ENCODE measurements at places on chromosomes 1 and 21. TPM values are rescaled to one million over a fixed set of nuclear protein-coding genes. Genes with fewer than 3 reads are reported as not detected.

DNA sequence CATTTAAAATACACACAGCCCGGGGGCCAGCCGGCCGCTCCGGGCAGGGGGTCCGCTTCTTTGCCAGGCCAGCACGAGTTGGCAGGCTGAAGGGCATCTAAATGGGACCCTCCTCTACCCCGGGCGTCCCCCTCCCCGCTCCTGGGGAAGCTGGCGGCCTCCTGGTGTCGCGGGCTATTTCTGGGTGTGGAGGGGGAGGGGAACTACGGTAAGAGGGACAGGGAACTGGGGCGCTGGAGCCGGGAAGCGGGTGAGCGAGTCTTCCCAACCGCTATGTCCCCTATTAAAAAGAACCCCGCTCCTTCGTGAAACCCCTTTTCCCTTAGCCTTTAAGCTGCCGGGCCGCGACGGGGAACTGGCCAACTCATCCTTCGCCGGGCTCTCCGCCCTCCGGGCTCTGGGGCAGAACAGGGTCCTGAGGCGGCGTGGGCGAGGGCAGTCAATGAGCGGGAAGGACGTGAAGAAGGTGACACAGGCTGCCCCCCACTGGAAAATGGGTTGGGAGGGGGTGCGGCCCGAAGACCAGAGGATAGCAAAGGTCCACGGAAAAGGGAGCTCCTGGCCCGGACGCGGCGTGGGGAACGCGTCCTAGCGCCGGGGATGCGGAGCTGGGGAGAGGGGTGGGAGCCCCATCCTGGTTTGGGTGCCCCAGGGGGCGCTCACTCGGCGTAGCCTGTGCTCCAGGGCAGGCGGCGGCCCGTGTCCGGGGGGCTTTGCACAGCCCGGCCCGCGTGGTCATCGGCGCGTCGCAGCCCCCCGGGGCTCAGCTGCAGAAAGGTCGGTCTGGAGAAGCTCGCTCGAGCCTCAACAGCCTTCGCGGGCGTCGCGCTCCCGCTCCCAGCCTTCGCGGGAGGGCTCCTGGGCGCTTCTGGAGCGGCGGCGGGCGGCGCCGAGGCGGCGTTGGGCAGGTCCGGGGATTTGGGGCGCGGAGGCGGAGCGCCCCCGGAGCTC is 544 bp downstream of the PPM1J start:
- DNase-seq = no peak

DNA sequence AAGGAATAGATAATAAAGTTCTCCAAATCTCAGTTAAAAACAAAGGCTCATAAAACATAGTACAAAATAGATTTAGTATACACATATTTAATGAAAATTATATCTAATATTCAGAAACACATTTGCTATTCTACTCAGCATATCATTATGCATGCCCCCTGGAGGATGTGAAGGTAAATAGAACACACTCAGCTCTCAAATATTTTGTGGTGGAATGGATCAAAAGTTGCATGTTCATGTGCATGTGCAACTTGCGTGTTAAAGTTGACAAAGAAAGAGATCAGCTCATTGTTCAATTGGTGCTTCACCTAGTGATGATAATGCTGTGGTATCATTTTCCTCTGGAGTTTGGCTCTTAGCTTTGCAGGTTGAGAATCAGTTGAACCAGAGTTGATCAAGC is 4.9 kb upstream of the ZNF644 start:
- DNase-seq = no peak

- DNase-seq = no peak
Measured at GRCh38 chr1:231757101-231757404, 130.5 kb downstream of the DISC1 start.

DNA sequence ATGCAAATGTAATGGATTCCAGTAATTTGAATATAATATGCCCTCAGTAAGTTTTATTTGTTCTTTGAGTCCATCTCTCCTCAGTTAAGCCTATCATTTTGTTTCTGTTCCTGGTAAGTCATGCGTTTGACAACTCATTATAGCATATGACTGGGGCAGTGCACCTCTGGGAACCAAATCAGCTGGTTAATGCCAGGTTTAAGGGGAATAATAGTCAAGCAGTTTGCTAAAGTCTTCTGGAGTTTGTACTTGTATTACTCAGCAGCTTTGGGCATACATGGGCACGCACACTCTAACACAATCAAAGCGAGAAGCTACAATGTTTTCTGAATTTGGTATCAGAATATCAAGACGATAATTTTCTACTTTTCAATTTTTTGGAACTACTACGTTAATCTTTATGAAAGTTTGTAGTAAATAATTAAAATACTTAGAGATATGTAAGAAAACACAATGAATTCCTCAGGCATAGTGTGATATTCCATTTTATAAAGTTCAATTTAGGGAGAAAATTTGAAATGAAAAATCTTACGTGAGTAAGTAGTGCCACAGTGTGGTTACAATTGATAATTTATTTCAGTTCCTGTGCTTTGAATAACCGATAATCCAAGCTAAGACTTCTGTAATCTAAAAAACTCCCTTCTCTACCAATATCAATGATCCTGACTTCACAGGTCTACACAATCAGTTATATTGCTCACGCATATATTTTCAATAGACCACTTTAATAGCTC is 43.8 kb upstream of the KCTD3 start:
- DNase-seq = no peak

Gene CLCA4
- total RNA-seq = not detected

Gene CD84
- 3.2 TPM for total RNA-seq

Gene RGS13
- not detected for total RNA-seq

Gene RPE65
- total RNA-seq = not detected

Gene LCE2A
- not detected for total RNA-seq

DNA sequence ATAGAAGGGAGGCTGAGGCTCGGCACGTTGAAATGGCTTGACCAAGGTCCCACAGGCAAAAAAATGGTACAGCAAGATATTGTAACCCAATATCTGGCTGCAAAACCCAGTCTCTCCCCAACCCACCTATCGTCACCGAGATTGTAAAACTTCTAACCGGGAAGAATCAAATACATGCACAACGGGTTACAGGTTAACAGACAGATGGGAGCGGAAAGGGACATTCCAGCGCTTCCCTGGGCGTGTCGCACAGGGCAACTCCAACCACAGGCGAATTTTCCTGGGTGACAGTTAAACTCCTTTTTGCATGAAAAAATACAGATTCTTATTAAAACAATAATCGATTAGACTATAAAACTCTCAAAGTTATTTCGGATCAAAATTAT is 31.8 kb upstream of the JUN start:
- peak; percentile 63 for DNase-seq

- DNase-seq = no peak
Measured at GRCh38 chr1:226704169-226704937, 34.7 kb downstream of the ITPKB start.

Gene CXADR
- total RNA-seq = 23.4 TPM

GRCh38 chr1:108070662-108071061 is 105.7 kb upstream of the VAV3 start:
- DNase-seq = no peak

DNA sequence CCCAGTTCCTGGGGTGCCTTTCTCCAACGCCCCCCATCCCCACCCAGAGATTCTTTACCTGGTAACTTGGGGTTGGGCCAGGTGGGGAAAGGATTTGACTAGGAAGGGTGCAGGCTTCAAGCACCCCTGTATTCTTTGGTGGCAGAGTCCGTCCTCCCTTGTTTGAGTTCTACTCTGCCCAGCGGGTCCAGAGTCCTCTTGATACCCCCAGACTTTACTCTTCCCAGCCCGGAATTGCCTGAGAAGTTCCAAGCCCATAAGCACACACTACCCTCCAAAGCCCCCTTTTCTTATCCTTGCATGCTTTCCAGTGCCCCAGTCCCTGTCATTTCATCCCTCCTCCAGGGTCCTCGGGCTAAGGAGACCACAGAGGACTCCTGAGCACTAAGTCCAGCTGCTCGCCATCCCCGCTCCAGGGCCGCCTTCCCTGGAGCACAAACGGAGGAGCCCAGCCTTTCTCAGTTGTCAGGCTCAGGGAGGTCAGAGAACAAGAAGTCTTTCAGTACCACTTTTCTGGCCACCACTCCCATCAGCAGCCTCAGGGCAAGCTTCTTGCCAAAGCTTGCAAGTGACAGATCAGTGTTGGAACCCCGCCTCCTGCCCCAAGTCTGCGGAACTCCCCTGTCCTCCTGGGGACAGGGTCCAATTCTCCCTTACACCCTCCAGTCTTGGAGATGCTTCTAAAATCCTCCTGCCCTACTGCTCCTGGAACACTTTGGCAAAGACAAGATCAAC is 12.2 kb downstream of the SLC45A3 start:
- DNase-seq = no peak

- DNase-seq = no peak
Measured at GRCh38 chr1:65630855-65631254, 161.8 kb upstream of the PDE4B start.

- DNase-seq = no peak
Measured at GRCh38 chr1:193590102-193590501, 403.7 kb upstream of the B3GALT2 start.

Gene OR10Z1
- total RNA-seq = not detected

DNA sequence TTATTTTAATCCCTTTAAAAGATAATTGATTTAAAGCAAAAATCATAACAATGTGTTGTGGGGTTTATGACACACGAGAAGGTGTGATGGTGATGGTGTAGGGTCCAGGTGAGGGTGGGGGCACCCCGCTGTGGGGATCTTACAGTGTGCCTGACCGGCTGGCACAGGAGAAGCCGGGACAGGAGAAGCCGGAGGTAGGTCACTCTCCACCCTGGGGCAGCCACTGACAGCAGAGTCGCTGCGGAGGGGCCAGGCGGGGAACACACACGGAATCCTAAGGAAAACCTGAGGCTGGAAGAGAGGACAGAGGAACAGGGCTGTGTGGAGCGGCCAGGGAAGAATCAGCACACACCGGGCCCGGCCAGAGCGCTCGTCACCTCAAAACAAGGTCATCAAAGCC is 4.3 kb upstream of the LRRC3 start:
- DNase-seq = peak; percentile 41

Gene ZFP69B
- 0.55 TPM for total RNA-seq

DNA sequence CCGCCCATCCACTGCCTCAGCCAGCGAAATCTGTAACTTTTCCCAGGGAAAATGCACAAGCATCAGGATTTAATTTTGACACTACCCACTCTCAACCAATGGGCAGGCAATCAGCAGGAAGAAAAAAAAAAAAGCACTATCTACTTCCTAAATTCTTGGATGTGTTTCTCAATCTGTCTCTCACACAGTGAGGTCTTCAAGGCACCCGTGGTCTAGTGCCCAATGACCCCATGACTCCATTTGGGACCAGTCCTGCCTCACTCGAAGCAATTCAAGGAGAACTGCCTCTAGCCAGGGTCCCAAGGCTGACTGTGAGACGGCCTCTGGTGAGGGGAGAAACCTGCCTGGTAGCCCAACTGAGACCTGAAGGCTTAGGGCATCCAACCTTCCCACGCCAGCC is 35.9 kb downstream of the CSF1 start:
- no peak for DNase-seq

DNA sequence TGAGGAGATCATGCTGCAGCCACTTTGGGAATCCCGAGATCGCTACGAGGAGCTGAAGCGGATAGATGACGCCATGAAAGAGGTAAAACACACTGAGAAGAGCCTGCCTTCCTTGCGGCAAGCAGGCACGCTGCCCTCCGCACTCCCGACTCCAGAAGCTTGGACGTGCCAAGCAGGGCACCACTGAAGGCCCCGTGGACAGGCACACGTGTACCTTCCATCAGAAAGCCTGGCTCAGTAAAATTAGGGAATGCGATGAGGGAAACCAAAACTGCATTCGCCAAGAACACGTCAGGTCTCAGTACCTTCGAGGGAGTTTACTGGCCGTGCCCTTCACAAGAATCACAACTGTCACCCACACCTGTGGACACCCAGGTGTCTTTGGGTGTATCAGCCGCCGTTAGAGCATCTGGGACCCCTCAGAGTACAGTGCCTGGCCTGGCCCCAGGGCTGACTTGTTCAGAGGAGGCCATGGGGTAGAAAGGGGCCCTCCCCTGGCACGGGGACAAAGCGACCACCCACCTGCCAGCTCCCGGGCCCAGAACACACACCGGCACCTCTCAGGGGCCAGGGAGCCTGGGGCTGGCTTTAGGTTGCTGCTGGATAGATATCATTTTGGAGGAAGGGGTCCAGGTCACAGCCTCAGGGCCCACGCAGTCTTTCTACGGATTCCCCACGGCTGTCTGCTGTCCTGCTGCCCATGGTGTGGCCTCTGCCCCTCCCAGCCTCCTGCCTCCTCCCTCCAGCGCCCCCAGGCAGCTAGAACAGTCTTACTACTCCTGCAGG is 108.4 kb downstream of the WDR4 start:
- no peak for DNase-seq

Gene OXCT2
- total RNA-seq = not detected

- DNase-seq = no peak
Measured at GRCh38 chr1:45862008-45862407, 58.6 kb downstream of the MAST2 start.

- no peak for DNase-seq
Measured at GRCh38 chr1:64388336-64388735, 81.6 kb upstream of the CACHD1 start.

DNA sequence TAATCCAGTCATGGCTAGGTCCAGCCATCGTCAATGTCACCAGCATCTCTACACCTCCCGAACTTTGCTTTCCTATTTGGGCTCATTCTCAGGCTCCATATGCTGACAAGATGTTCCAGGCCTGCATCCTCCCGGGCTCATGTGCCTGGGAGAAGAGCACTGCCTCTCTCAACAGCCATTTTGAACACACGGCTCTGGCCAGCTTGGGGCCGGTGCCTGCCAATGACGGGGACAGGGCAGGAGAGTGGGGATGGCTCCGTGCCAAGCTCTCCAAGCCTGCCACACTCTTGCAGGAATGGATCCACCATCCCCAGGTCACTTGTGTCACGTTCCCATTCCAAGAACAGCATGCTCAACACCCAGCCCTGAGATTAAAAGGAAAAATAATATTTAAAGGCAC is 61.4 kb upstream of the PAX7 start:
- DNase-seq = no peak

DNA sequence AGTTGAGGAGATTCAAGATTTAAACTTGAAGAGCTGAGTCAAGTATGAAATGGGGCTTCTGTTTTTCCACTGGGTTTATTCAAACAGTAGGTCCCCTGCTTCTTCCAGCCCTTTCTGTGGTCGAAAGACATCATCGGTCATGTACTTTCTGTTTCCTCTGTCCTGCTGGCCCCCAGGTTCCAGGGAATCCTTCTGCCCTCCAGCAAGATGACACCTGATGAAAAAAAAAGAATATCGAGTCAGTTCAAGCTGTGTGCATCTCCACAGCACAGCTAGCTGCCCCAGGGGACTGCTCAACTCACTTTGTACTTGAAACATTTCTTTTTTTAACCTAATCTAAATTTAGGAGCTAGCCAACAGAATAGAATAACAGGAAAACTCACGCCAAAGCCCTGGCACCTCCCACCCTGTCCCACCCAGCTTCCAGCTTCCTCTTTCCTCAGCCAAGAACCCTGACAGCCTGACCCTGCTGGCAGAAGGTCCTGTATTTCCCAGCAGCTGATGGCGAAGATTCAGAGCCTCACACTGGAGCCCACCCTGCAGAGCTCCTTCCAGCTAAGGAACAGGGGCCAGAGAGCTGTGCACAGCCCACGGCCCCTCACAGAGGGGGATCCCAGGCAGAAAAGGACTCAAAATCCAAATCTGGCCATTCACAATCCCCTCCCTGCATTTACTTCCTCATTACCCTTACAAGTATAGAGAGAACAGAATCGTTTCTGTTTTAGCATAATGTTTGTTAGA is 176.5 kb downstream of the PSMG1 start:
- DNase-seq = no peak

- no peak for DNase-seq
Measured at GRCh38 chr1:109717729-109718128, 5.7 kb downstream of the GSTM5 start.
